ENCODE measurements at places on chromosomes 5 and 9.

- DNase-seq: no peak
These were observed 2352.7 kb downstream of the MAT2B start for GRCh38 chr5:165858118-165858517.

DNA sequence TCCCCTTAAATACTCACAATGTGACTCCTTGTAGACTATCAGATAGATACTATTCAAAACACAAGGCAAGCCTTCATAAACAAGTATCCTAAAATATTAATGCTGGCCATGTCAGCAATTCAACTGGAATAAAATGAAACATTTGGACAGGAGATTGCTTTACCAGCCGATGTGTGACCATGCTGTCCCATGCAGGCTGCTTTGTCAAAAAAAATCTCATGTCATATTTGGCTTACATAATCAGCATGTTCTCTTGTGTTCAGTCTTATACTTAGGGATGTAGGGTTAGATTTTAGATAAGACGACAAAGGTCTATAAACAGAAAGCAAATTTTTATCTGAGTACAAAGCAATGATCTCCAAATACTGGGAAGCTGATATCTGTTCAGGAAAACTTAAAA is 108.5 kb downstream of the NR6A1 start:
- DNase-seq: no peak

- peak; percentile 78 for DNase-seq
These were observed 72.9 kb downstream of the BAAT start for GRCh38 chr9:101311758-101312420.

- no peak for DNase-seq
These were observed 323.9 kb upstream of the RORB start for GRCh38 chr9:74173284-74173683.

DNA sequence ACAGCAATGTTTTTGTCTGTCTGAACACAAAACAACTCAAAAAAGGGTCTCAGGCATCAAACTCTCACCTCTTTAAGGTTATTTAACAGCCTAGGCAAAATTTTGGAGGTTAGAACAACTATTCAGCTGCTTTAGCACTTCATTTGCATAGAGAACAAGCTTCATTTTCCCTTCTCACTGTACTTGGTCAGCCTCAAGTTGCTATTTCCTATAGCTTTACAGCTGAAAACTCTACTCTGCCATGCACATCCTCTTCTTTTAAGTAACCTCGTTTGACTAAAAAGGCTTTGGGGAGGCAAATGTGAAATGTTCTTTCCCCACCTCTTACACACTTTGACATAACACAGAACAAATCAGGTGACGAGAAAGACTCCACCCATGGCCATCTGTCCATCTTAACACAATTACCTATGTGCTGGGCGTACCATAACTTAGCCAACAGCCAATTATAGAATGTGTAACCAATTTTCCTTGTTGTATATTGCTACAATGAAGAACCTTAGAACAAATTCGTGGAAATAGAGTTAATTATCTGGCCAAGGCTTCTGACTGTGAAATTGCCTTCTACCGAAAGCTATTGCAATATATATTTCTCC is 195.7 kb downstream of the DCP2 start:
- no peak for DNase-seq

GRCh38 chr9:17669206-17669605 is 90.3 kb downstream of the SH3GL2 start:
- no peak for DNase-seq

GRCh38 chr5:40376566-40376965 is 303.1 kb upstream of the PTGER4 start:
- DNase-seq: no peak

DNA sequence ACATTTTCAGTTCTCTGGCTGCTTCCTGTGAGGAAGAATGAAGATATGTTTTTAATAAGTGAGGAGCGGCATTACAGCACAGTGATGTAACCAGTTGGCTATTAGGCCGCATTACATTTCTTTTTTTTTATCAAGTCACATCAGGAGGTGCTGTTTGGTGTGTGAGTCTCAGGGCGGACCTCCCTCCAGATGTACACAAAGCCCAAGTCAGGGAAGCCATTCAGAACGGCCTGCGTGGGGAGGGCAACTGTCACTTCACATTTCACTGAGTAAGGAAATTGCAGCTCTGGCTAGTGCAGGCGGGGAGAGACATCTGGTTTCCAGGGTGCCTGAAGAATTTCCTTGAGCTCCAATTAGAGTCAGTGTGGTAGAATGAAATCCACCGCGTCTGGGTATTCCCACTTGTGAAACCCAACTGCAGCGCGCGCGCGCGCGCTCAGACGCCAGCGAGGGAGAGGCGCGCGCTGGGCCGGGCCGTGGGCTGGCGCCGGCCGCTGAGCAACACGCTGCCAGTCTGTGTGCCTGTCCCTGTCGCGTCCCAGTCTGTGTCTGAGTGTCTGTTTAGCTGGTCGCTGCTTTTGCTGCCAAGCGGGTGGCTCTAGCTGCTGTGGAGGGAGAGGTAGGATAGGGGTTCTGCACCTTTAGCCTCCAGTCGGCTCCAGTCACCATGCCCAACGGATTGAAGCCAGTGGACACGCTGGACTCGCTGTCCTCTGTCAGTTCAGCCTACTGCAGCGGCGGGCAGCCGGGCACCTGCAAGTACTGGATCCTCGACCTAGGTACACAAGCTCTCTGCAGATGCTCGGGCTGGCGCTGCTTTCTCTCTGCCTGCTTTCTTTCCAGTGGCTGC is 140.8 kb upstream of the OTULINL start:
- DNase-seq: no peak

DNA sequence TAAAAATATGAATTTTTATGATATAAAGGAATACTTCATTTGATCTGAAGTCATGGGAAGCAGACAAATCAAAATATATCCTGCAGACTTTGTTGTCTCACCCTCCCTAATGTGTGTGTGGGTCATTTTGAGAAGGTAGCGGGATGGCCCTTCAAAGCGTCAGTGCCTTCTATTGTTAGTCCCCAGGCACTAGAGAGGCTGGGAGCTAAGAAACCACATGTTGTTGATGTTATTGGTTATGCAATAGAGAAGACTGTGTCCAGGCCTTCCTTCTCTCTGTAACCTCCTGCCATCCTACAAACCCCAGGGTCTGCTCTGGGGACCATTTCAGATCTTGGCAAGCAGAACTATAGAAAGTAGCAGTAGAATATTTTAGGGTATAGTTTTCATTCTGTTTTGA is 94.7 kb downstream of the NLN start:
- DNase-seq: no peak

DNA sequence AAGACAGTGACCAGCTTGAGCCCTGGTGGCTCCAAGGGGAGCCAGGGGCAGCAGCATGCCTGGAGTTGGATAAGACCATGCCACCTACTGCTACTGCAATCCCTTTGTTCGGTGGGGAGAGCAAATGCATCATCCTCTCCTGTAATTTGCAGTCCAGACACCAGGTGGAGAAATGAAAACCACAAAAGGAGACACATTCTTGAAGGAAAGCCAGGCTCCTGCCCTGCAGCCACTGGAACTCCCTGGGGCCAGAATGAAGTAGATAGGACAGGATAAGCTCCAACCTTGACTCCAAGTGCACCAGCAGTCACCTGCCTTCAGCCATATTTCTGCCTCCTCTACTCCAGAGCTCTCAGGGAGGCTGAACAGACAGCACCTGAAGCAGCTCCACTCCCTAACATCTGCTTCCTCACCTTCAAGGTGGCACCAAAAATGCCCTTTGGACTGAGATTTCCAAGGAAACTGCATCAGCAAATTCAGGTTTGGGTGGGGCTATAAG is 65.1 kb upstream of the IQGAP2 start:
- DNase-seq: peak; percentile 52

- DNase-seq: no peak
These were observed 96.6 kb downstream of the LHX2 start for GRCh38 chr9:124108216-124108615.

DNA sequence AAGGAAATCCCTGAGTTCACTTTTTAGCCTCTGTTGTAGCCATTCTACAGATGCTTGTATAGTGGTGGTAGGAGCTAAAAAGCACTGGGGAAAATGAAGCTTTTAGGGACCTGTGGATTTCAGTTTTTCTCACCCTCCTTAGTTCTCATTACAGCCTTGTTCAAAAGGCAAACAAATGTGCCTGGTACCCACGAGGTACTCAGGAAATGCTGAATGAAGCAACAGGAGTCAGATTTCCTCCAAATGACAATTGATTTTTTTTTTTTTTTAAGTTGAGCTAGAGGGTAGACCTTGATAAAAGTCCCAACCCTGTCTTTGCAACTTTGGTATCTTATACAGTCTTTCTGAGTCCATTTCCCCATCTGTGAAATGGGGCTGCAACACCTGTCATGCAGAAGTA is 21.3 kb upstream of the TMOD1 start:
- DNase-seq: no peak

DNA sequence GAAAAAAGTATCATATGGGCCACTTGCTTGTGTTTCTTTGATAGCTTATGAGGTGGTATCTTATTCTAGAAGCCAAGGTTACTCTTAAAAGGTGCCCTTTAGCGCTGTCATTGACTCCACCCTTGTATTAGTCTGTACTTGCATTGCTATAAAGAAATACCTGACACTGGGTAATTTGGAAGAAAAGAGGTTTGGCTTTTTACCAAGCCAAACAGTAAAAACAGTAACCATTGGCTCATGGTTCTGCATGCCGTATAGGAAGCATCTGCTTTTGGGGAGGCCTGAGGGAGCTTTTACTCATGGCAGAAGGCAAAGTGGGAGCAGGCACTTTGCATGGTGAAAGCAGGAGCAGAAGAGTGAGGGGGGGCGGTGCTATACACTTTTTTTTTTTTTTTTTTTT is 87.4 kb downstream of the TEK start:
- no peak for DNase-seq

DNA sequence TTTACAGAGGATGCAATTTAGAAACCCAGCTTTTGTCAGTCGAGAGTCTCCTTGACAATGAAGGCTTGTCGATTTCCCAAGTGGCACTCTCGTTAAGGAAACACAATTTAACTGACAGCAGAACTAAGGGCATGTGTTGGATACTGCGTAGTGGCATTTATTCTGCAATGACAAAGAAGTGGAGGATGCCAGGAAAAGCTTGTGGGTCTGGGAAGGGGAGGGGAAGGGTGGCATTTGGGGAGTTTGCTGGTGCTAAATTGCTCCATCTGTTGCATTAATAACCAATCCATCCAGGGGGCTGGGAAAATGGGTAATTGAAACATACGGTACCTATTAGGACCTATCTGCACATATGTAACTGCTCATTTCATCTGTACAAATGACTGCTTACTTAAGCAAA is 190.6 kb downstream of the NSG2 start:
- DNase-seq: no peak

- DNase-seq: no peak
These were observed 74.5 kb upstream of the ASS1 start for GRCh38 chr9:130370226-130370625.

- DNase-seq: no peak
These were observed 46.0 kb downstream of the EBF1 start for GRCh38 chr5:159053708-159054107.

DNA sequence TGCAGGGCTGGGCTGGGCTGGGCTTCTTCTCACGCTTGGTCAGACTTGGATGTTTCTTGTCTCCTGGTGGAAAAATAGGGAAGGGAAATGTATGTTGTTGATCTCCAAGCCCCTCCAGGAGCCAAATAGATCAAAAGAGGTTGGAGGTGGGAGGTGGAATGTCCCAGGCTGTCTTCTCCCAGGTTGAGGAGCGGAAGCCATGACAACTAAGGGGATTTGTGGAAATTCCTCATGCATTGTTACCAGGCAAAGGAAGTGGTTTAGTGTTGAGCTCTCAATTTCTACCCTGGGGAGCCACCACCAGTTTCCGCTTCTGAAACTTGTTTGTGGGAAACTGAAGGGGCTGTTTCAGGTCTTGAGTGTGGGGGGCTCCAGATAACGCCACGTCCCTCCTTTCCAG is 79.0 kb downstream of the SPRY4 start:
- no peak for DNase-seq

GRCh38 chr9:125407974-125408900 is 146.6 kb downstream of the GAPVD1 start:
- peak; percentile 73 for DNase-seq

DNA sequence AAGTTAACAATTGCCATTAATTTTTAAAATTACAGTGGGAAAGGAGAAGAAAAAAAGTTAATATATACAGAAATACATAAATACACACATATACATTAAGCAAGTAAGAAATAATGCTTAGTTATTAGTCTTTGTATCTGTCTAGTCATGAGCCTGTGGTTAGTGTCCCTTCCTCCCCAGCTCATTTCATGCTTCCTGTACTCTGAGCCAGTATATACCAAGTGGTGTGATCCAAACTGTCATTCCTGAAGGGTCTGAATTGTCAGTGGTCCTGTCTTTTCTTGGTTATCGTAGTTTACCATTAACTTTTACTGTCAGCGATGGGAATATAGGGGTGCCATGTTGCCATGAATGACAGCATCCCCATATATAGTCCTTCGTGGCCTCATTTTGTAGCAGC is 24.2 kb upstream of the STOM start:
- peak; percentile 42 for DNase-seq

GRCh38 chr9:95740217-95741004 is 135.1 kb upstream of the ERCC6L2 start:
- DNase-seq: no peak

- DNase-seq: no peak
These were observed 120.3 kb upstream of the SLC12A2 start for GRCh38 chr5:127963233-127963632.

- no peak for DNase-seq
These were observed 414.2 kb downstream of the CCDC171 start for GRCh38 chr9:15967068-15967467.

DNA sequence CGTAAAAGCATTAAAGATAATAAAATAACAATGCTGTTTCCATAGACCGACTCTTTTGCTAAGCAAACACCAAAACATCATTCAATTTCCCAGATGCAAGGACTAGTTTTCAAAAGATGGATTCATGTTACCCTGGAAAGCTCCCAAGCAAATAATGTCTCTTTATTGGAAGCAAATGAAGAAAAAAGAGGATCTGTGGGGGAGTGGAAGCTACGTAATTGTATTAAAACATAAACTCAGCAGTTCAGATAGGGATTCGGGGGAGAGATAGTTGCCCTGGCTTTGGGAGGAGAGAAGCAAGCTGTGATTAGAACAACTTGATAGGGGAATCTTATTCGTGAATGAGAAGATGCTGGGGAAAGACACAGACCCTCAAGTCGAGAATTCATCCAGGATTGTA is 491.0 kb upstream of the CLINT1 start:
- DNase-seq: no peak

- peak; percentile 33 for DNase-seq
These were observed 49.4 kb downstream of the FNIP1 start for GRCh38 chr5:131747180-131748105.

GRCh38 chr9:86978922-86979474 is 31.7 kb upstream of the GAS1 start:
- no peak for DNase-seq

DNA sequence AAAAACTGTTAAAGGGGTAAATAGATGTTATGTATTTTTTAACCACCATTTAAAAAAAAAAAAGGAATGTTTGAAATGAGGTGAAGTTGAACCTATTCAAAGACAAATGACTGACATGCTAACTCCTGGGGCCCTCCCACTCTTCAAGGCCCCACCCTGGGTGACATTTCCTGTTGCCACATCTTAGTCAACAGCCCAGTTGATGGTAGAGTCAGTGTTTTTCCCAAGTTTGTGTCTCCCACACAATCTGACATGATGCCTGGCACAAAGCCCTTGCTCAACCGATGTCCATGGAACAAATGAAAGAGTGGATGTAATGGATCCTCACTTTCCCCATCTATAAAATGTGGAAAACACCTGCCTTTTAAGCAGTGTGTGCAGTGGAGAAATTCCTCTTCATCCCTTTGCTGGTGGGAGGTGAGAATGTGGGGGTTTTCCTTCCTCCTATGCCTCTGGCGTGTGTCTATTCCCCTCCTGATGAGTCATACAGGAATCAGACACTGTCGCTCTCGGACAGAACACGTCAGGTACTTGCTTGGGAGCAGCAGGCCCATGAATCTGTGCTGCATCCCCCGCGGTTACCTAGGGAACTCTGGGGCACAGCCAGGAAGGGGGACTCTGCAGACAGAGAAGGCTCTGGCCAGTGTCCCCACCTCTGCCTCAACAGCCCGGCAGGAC is 13.7 kb upstream of the ADRA1B start:
- DNase-seq: no peak

Data from inflammatory macrophage (primary cell).